ENCODE measurements at places on chromosomes 7 and 10.

GRCh38 chr7:68334636-68335272 lies 1263.5 kb upstream of the AUTS2 start:
- no peak for DNase-seq

DNA sequence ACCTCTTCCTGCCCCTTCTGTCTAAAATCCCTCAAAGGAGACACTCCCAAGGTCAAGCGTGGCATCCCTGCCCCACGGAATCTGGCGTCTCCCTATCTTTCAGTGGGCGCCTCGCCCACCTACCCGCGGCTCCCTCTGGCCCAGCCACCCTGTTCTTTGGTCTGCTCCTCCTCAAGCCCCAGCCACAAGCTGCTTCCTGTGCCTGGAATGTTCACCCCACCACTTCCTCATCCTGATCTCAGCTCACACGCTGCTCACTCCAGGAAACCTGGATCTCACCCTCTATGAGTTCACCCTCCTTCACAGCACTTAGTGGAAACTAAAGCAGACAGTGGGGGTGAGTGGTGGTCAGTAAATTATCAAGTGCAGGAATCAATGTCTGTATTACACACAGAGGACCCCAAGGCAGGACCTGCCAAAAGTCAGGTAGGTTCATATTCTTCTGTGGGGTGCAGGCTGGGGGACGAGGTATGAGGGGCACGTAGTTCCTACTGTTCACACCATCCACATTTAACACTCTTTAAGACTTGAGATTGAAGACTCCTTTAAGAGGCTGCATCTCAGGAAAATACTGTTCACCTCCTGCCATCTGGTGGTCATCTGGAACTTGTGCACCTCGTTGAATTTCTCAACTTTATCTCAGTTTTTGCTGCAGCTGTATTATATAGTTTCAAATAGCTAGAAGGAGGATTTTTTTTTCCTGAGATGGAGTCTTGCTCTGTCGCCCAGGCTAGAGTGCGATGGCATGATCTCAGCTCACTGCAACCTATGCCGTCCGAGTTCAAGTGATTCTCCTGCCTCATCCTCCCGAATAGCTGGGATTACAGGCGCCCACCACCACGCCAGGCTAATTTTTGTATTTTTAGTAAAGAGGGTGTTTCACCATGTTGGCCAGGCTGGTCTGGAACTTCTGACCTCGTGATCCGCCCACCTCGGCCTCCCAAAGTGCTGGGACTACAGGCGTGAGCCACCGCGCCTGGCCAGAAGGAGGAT lies 166.6 kb downstream of the ARHGAP21 start:
- peak; percentile 31 for DNase-seq

DNA sequence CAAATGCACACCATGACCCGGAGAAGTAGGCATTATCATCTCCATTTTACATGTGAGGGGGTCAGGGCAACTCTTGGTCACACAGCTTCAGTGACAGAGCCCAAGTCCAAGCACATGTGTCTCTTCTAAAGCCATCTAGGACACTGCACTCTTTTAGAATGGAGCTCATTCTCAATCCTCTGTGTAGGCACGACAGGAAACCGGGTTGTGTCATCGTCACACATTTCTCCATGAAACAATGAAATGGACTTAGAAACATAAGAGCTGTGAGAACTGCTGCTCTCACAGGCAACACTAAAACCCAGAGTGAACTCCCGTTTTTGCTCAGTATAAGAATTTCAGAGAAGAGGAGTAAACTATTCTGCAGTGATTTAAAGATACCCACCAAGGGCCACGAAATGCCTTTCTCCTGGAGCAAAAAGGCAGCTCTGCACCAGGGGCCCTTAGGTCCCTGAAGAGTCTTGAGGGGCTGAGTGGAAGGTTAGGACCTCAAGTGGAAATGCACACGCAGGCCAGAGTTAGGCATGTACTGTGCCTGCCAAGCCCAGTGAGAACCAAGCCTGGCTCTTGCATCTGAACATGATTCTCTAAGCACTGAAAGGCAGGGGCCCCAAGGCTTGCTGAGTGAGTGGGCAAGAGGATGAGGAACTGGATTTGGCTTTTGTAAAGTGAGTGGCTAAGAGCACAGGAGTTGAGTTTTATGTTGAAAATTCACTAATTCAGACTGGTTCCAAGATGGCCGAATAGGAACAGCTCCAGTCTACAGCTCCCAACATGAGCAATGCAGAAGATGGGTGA lies 13.3 kb downstream of the ALOX5 start:
- DNase-seq: no peak

DNA sequence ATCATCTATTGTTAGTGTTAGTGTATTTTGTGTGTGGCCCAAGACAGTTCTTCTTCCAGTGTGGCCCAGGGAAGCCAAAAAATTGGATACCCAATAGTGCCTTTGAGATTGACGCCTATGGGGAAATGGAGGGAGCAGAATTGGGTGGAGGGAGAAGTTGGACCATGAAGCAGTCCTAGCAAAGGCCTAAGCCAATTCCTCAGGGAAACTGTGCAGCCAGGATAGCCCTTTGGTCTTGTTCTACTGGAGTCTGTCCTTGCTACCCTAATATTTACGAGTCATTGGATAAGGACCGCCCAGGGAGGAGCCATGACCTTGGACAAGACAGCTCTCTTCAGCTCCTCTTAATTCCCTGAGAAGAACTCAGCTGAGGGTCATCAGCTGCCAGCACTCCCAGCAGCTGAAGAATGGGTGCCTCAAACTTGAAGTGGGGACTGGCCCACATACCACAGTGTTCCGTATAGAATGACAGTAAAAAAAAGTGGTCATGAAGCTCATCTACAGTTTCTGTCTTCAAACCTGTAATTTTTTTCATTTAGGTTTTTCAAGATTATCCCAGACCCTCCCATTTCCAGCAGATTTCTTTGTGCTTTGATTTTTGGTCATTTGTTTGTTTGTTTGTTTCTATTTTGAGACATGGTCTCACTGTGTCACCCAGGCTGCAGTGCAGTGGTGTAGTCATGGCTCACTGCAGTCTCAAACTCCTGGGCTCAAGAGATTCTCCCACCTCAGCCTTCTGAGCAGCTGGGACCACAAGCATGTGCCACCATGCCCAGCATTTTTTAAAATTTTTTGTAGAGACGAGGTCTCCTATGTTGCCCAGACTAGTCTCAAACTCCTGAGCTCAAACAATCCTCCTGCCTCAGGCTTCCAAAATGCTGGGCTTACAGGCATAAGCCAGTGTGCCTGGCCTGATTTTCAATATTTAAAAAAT lies 81.2 kb downstream of the C1GALT1 start:
- DNase-seq: no peak

GRCh38 chr7:106626376-106627164 lies 34.4 kb downstream of the CCDC71L start:
- DNase-seq: no peak

- DNase-seq: no peak
Observed at GRCh38 chr7:15417341-15417988, 144.3 kb downstream of the AGMO start.

DNA sequence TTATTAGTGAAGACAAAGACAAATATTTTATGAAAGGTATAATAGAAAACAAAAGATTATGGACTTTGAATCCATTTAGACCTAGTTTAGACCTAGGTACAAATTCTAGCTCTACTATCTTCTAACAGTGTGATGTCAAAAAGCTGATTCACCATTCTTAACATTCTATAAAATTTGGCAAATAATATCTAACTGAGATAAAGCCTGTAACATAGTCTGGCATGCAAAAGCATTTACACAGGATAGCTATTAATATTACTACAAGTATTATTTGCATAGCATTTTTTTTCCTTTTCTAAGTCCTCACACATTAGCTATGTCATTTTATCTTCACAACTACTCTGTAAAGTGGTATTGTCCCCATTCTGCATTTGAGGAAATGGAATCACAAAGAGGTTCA lies 179.6 kb upstream of the LRRTM3 start:
- no peak for DNase-seq

DNA sequence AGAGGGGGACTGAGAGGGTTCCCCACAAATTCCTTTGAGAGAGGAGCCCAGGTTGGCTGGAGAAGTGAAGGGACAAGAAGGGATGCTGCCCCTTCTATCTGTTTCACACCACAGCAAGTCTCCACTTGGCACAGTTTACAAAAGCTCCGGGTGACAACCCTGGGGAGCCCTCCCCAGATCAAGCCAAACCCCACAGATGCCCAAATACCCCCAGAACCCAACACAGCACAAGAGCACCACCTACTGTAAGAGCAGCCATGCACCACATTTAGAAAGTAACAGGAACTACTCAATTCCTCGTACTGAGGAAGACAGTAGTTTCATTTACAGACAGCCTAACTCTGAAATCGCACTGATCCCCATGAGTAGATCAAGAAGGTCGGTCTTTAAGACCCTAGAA lies 67.8 kb upstream of the ATP6V0A4 start:
- peak; percentile 45 for DNase-seq

DNA sequence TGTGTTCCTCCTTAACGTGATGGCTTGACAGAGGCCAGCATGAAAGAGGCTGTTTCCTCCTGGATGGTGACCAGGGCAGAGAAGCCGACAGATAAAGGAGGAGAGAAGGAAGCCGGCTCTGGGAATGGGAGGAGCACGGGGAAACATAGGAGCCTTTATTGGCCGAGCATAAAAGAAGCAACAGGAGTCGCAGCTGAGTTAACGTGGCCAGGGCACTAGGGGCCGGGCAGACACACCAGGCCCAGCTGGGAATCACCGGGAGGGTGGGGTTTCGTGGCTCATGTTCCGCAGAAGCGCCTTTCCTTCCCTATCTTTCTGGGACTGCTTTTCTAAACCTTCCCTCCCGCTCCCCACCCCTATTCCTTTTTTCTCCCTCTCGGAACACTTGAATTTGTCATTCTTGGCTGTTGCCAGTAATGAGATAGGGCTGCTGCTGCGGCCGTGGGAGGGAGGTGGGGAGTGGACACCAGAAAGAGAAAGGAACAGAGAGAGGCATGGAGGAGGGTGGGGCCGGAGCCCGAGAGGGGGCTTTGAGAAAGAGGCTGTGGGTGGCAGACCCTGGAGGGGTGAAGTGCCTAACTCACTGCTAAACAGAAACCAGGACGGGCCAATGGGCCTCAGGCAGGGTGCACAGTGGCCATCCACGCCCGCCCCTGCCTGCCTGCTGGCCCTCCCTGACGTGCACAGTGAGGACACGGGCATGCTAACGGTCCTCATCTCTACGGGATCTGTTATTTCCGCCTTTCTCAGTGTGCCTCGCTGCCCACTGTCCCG lies 65.2 kb downstream of the COL13A1 start:
- DNase-seq: no peak

DNA sequence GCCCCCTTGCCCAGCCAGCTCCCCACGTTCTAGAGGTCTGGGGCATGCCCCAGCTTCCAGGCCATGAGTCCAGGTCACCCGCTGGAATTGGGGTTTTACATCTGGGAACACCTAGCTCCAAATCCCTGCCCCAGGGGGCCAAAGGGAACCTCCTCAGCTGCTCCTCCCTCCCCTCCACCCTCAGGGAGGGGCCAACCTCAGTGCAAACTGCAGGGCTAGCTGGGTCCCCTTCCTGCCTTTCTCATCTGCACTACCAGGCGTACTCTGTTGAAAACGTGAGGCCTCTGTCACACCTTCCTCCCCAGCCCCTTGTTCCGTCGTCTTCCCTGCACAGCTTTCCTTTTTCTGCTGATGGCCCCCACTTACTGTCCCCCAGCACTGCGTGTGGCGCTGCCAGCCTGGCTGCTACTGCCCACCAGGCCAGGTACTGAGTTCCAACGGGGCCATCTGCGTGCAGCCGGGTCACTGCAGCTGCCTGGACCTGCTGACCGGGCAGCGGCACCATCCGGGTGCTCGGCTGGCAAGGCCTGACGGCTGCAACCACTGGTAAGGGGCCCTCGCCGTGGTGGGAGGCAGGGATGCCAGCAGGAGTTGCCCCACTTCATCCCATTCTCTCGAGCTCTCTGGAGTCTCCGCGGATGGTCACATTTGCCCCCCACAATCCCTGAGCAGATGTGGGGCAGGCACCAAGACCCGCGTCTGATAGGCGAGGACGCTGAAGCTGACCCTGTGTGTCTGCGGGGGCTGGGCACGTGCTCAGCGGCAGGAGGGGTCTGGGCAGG lies 24.7 kb upstream of the ZNF862 start:
- no peak for DNase-seq

- no peak for DNase-seq
Observed at GRCh38 chr7:85177316-85177715, 9.5 kb downstream of the SEMA3D start.

- no peak for DNase-seq
Observed at GRCh38 chr7:116232350-116232749, 22.0 kb downstream of the TES start.

DNA sequence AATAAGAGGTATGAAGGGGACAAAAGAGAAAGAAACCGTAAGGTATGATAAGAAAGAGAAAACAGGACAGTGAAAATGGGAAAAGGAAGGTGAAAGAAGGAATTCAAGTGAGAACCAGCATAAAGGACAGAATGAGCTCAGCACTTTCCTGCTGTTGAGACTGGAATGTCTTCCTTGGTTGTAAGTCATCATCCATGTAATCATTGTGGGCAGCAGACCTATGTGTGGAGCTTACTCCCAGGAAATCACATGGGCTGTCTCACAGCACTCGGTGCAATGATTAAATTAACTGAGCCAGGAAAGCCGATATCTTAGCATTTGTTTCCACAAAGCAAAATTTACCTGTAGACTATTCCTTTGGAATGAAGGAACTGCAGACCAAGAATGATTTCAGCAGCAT lies 118.1 kb downstream of the PRKCQ start:
- DNase-seq: no peak

- peak; percentile 99 for DNase-seq
Observed at GRCh38 chr7:133252858-133253518, at the start of gene EXOC4. Gene EXOC4 (plus strand): TSS chr7:133253078.

GRCh38 chr7:19097165-19098055 lies 20.0 kb downstream of the TWIST1 start:
- no peak for DNase-seq

DNA sequence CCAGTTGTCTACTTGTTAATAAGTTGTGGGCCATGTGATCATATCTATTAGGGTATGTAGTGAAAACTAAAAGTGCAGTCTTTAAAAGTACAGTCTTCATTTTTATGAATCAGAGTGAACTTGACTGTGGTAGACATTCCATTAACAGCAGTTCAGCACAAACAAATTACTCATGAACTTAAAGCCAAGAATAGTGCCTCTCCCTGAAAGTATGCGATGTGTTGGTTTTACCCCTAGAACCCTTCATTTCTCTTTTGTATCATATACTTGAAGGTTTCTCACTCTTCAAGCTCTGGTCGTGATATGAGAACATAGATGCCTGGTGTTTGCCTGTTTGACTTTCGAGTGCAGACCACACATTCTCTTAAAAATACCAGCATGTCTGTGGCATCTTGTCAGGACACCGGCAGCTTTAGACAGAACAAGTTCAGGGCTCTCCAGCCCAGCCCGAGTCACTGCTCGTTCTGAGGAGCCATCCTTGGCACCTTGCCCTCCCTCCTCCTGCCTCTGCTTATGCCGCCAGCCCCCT lies 159.3 kb downstream of the LCOR start:
- no peak for DNase-seq
